ENCODE measurements at places on chromosomes 2 and 18.

DNA sequence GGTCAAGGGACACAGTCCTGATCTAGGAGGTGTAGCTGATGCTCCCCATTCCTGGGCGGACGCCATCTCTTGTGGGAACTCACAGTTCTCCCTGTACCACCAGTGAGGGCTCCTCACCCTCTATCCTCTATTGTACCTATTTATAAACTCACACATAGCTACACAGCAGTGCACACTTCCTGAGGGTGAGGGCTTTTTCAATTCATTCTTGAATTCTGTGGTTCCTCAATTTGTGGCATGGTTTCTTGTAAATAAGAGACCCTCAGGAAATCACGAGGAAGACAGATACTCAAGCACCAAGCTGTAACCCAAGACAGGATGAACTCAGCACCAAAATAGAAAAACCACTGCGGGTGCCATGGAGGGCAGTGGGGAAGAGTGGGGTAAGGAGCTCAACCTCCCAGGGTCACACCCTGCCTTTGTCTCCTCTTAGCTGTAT is 245.9 kb upstream of the PXDN start:
- DNase-seq = no peak

GRCh38 chr2:219362524-219363164 is 25.1 kb downstream of the DNPEP start:
- DNase-seq = no peak

DNA sequence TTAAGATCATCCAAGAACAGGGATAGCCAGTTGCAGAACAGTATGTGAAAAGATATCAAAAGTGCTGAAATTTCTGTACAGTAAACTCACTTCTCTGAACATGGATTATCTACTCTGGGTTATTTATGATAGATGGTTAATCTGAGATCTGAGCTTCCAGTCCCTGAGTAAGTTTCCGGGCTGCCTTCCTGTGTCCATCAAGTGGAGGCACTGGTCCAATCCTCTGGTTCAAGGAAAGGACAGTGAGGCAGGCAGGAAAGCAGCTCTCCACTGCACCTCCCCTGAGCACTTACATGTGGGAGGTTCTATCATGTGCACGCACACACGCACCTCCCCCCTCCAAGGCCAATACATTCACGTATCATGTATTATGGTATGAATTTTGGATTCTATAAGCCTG is 32.5 kb downstream of the GPR45 start:
- no peak for DNase-seq

DNA sequence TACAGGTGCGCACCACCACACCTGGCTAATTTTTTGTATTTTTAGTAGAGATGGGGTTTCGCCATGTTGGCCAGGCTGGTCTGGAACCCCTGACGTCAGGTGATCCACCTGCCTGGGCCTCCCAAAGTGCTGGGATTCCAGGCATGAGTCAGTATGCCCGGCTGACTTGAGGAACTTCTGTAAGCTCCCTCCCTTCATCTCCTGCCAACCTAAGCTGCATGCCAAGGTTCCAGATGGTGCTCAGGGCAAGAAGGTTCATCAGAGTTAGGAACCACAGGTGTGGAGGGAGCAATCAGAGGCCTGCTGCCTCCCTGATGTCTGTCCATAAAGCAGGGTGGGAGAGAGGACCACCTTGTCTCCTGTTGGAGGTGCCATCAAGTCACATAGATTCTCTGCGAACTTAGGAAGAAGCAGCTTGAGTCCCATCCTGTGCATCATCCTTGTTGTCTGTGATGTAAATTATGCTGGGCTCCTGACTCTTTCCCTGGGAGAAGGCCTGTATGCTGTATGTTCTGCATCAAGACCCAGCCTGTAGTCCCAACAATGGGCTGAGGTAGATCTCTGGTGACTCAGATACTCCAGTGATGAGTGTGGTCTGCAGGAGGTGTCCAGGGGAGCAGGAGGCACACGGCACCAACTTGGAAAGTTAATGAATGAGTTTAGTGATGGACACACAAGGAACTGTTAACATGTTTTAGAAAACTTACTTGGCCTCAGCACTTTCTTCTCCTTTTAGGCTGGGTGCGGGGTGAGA is 53.1 kb downstream of the TMEM17 start:
- no peak for DNase-seq

DNA sequence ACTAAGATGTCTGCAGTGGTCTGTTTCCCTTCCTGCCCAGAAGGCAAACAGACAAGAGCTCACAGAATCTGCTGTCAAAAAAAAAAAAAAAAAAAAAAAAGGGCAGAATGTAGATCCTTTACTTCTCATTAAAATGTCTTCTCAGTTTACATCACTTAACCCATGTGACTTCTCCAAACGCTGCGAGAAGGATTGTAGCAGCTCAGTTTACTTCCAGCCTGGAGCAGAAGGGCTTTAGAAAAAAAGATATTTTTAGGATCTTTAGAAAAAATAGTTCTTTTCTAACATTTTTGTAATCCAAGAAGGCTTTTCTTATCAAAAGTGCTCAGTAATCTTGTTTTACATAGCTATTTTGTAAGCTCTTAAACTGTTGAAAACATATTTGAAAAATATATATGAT is 425.4 kb downstream of the CNTNAP5 start:
- DNase-seq = no peak

- no peak for DNase-seq
Observed at GRCh38 chr18:26335571-26336487, 109.6 kb downstream of the TAF4B start.

DNA sequence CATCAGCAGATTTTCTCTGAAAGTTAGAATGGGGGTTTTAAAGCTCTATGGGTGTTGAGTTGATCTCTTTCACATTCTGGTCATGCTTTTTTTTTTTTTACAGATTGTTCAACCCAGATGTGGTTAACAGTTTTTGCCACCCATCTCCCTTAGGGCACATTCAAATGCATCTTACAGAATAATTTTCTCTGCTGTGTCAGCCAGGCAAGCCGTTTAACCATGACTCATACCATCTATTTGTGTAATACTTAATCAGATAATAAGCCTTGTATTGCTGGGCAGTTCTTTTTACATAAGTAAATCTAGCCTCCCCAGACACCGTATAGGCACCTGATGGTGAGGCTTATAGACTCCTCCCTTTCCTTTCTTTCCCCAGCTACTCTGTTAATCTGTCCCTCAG is 62.0 kb downstream of the TGIF1 start:
- DNase-seq = peak; percentile 46

GRCh38 chr2:117645458-117645857 is 169.0 kb upstream of the DDX18 start:
- DNase-seq = no peak

- no peak for DNase-seq
Observed at GRCh38 chr2:69238449-69239031, 148.5 kb downstream of the GFPT1 start.

DNA sequence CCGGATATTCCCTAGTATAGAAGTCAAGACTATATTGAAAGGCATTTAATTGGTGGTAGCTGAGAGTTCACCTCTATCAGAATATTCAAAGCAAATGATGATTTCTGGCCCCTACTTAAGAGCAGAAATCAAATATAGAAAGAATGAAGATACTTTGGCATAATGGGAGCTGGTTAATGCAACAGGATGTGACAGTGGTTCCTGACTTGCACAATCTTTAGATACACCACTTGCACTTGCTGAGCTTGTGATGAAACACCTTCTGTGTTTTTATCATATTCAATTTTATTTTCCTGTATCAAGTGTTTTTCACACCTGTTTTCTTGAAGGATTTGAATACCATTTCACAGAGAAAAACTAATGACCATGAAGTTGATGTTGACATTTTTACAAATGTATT is 124.1 kb upstream of the CDH19 start:
- no peak for DNase-seq

GRCh38 chr2:111966241-111966640 is 67.8 kb downstream of the MERTK start:
- no peak for DNase-seq

- DNase-seq = no peak
Observed at GRCh38 chr2:215554689-215555498, 119.0 kb upstream of the FN1 start.

GRCh38 chr2:235270956-235271355 is 222.9 kb upstream of the AGAP1 start:
- DNase-seq = peak; percentile 10

DNA sequence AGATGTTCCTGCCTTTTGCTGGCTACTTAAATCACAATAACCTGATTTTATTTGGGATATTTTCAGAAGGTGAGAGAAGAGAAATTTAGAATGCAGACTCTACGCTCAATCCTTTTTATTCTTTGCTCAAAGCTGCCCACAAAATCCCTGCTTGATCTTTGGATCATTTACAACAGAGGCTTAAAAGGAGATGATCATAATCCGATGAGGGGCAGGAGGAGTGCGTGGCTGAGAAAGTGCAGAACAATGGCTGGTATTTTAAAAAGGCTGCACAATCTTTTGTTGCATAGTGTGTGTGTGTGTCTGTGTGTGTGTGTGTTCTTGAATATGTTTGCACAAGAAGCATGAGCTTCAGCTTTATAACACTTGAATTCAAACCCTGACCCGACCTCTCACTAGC is 256.3 kb upstream of the MYT1L start:
- no peak for DNase-seq

- no peak for DNase-seq
Observed at GRCh38 chr2:37318401-37318800, 6.2 kb downstream of the PRKD3 start.

Data from CD4-positive, alpha-beta T cell treated with Interleukin-12 subunit alpha and Interleukin-12 subunit beta, for 1 hour (primary cell).